ENCODE measurements at places on chromosomes 12 and 14. TPM values are rescaled to one million over a fixed set of nuclear protein-coding genes. Genes with fewer than 3 reads are reported as not detected.

GRCh38 chr14:51382506-51382905, 142.5 kb downstream of the TMX1 start:
- no peak overlapping the region for H3K27ac ChIP-seq
- H3K27me3 ChIP-seq, result no peaks in the 10 kb centered on the region
- no peak overlapping the region for H3K4me3 ChIP-seq
- no peaks in the 10 kb centered on the region for H3K36me3 ChIP-seq

GRCh38 chr14:24713404-24713803, 79.4 kb upstream of the GZMB start:
- no peaks in the 10 kb centered on the region for H3K4me1 ChIP-seq
- peaks cover 2% of the 10 kb centered on the region for H3K27me3 ChIP-seq

GRCh38 chr14:105968291-105968690, 441.9 kb downstream of the TMEM121 start:
- no peak for DNase-seq
- H3K4me1 ChIP-seq, result no peaks in the 10 kb centered on the region
- H3K4me3 ChIP-seq, result no peak overlapping the region
- no peaks in the 10 kb centered on the region for H3K27me3 ChIP-seq
- no peak overlapping the region for H3K27ac ChIP-seq

ADCY4 gene
- polyA plus RNA-seq, result 10.5 TPM

DNA sequence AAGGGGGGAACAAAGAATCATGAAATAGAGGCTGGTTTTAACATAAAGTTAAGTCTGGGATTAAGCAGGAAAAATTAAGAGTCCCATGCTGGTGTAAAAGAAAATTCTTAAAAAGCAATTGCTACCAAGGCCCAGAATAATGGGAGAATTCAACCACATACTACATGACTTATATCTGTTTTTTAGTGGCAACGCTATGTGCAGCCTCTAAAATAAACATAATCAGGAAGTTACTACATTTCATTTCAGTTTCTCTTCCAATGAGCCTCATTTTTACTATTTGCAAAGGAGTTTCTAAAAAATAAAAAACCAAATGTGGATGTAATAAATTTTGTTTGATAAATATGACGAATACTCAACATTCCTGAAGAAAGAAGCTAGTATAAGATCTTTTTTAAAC, 58.1 kb downstream of the CPNE8 start:
- no peaks in the 10 kb centered on the region for H3K36me3 ChIP-seq
- H3K27me3 ChIP-seq, result no peaks in the 10 kb centered on the region
- no peaks in the 10 kb centered on the region for H3K4me1 ChIP-seq
- H3K4me3 ChIP-seq, result no peak overlapping the region
- no peak for DNase-seq
- H3K27ac ChIP-seq, result no peak overlapping the region

DNA sequence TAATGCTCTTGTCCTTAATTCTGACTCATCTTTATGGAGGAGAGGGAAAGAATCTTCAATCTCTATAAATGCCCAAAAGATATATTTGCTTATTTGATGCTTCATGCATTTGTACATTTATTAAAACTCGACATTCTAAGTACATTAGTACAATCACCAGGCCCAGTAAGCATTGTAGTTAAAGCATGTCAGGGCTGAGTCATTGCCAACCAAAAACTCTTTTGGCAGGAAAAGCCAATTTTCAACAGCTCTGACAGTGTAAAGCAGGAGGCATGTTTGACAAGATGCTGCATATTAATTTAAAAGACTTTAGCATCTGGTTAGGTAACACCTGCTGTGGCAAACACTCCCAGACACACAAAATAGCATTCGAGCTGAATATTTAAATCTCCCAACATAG, 290.9 kb downstream of the PPFIA2 start:
- H3K36me3 ChIP-seq, result no peaks in the 10 kb centered on the region
- H3K4me1 ChIP-seq, result no peaks in the 10 kb centered on the region
- no peak for DNase-seq

SLC6A13 gene
- 0.28 TPM for polyA plus RNA-seq

DNA sequence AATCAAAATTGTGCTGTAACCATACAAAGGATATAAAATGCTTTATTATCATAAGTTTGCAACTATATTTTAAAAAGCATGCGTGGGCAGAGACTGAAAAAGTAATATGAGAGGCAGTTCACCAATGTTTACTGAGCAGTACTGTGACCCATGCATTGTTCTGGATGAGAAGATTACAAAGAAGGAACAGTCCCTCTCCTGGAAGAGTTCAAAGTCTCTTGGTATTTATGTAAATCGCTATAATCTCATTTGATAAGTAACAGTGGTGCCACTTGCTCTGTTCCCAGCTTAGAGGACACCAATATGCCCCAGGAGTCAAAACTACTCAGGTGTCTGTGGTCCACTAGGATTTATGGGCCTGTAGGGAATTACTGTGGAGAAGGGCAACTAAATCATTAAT, 2.1 kb upstream of the CMAS start:
- H3K4me3 ChIP-seq, result no peak overlapping the region
- no peaks in the 10 kb centered on the region for H3K36me3 ChIP-seq
- peak overlapping the region; percentile 53 for H3K27ac ChIP-seq
- peaks cover 31% of the 10 kb centered on the region for H3K4me1 ChIP-seq
- no peaks in the 10 kb centered on the region for H3K27me3 ChIP-seq
- DNase-seq, result peak; percentile 47

- no peak for DNase-seq
- no peak overlapping the region for H3K4me3 ChIP-seq
- H3K27ac ChIP-seq, result no peak overlapping the region
Measured at GRCh38 chr12:12590961-12591360, 20.7 kb upstream of the CREBL2 start.

DNA sequence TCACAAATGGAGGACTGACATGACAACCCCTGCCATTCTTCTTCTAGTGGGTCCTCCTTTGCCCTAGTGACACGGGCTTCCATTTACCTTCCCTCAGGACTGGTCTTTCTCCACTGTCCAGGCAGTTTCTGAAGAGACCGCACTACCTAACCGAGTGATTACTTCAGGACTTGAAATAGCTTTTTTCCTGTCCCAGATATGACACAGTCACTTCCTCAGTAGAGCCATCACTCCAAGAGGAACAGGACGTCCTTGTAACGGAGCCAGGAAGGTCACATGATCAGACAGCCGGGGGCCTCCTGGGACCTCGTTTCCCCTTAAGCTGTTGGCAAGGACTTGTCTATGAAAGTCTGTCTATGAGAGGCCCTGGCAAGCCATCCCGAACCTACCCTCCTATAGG, 62.3 kb downstream of the FOS start:
- DNase-seq, result peak; percentile 16
- no peak overlapping the region for H3K27ac ChIP-seq
- no peaks in the 10 kb centered on the region for H3K4me1 ChIP-seq
- H3K4me3 ChIP-seq, result no peak overlapping the region
- peaks cover 3% of the 10 kb centered on the region for H3K27me3 ChIP-seq

DTD2 gene
- polyA plus RNA-seq, result 15.3 TPM

- H3K4me3 ChIP-seq, result no peak overlapping the region
- H3K36me3 ChIP-seq, result peaks cover 4% of the 10 kb centered on the region
- no peaks in the 10 kb centered on the region for H3K4me1 ChIP-seq
- peak; percentile 35 for DNase-seq
- H3K27ac ChIP-seq, result no peak overlapping the region
Measured at GRCh38 chr12:69553628-69554248, 31.5 kb upstream of the CCT2 start.

DENND5B gene
- polyA plus RNA-seq, result 32.3 TPM

RPL36AL gene
- polyA plus RNA-seq, result 319 TPM

ITGA5 gene
- 23.9 TPM for polyA plus RNA-seq

- H3K27me3 ChIP-seq, result no peaks in the 10 kb centered on the region
- no peak overlapping the region for H3K27ac ChIP-seq
- H3K36me3 ChIP-seq, result no peaks in the 10 kb centered on the region
- H3K4me3 ChIP-seq, result no peak overlapping the region
Measured at GRCh38 chr12:51183816-51184215, 10.9 kb upstream of the TFCP2 start.

SLCO1A2 gene
- 0.06 TPM for polyA plus RNA-seq

GRCh38 chr14:40936861-40937260, 669.8 kb upstream of the LRFN5 start:
- H3K4me1 ChIP-seq, result no peaks in the 10 kb centered on the region
- H3K27me3 ChIP-seq, result no peaks in the 10 kb centered on the region
- H3K27ac ChIP-seq, result no peak overlapping the region
- no peaks in the 10 kb centered on the region for H3K36me3 ChIP-seq
- DNase-seq, result no peak
- no peak overlapping the region for H3K4me3 ChIP-seq

DNA sequence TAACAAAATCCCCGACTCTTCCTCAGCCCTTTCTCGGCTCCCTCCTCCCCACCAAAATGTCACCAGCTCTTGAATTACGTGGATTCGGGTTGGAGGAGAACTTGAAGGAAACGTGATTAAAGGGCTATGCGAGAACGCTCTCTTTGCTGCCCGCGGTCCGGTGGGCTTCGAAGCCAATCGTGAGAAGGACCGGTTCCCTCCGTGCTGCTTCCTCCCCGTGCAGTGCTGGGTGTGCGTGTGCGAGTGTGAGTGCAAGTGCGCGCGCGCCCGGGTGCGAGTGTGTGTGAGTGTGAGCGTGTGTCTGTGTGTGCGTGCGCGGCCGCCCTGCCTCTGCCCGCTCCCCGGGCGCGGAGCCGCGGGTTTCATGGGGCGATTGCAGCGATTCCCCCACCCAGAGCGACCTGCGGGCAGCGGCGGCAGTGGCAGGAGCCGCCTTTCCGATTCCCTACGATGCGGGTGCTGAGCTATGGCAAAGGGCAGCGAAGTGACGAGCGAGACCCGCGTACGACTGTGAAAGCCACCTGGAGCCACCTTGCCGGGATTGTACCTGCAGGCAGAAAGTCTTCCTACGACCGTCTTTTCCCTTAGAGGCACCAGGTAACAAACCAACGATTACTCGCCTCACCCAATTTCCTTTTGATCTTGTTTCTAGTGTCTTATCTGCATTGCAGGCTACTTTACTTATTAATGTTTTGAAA, 1.4 kb downstream of the LRFN5 start:
- DNase-seq, result no peak
- peaks cover 72% of the 10 kb centered on the region for H3K27me3 ChIP-seq
- no peaks in the 10 kb centered on the region for H3K36me3 ChIP-seq
- peaks cover 4% of the 10 kb centered on the region for H3K4me1 ChIP-seq
- no peak overlapping the region for H3K27ac ChIP-seq

DNA sequence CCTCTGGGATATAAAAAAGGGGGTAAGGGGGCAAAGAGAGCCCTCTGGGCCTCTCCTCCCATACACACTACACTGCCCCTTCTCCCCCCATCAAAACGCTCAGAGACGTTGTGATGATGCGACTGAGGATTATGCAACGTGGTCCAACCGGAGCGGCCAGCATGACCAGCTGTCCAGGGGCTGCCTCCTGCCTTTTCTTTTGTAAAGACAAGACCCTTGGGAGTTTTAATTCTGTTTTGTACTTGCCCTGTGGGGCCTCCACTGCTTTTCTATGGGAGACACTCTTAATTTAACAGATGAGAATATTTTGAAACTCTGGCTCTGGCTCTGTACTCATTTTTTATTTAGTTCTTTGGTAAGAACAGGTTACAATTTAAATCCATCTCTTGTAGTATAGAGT, 7.2 kb downstream of the MBD6 start:
- peaks cover 95% of the 10 kb centered on the region for H3K36me3 ChIP-seq
- peaks cover 6% of the 10 kb centered on the region for H3K4me1 ChIP-seq
- no peak overlapping the region for H3K27ac ChIP-seq
- no peaks in the 10 kb centered on the region for H3K27me3 ChIP-seq
- H3K4me3 ChIP-seq, result no peak overlapping the region
- no peak for DNase-seq

OR5AU1 gene
- polyA plus RNA-seq, result not detected

- no peaks in the 10 kb centered on the region for H3K27me3 ChIP-seq
- no peak for DNase-seq
- no peaks in the 10 kb centered on the region for H3K36me3 ChIP-seq
- H3K4me3 ChIP-seq, result no peak overlapping the region
Measured at GRCh38 chr12:75913502-75914351, 117.8 kb downstream of the PHLDA1 start.

MUCL1 gene
- not detected for polyA plus RNA-seq

GUCY2C gene
- polyA plus RNA-seq, result 126 TPM

RTN1 gene
- 45.0 TPM for polyA plus RNA-seq

- no peak overlapping the region for H3K27ac ChIP-seq
- no peak for DNase-seq
- no peaks in the 10 kb centered on the region for H3K27me3 ChIP-seq
- no peaks in the 10 kb centered on the region for H3K4me1 ChIP-seq
Measured at GRCh38 chr12:9951026-9951675, 19.0 kb upstream of the CLEC2A start.

DNA sequence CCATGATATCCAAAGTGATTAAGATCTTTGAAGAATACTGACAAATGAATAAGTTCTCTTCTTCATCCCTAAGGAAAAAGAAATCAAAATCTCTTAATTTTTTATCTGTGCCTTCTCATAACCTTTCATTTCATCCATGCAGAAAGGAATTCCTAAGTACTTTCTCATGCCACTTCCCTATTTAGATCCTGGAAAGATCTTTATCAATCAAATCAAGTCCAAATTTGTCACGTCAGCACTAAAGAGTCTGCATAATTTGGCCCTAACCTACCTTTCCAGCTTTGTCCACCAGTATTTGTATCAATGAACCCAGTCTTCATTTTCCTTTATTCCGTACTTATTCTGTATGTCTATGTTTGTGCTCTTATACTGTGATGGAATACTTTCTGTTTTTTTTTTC, 41.2 kb downstream of the VEZT start:
- no peaks in the 10 kb centered on the region for H3K27me3 ChIP-seq
- no peak overlapping the region for H3K4me3 ChIP-seq
- peaks cover 43% of the 10 kb centered on the region for H3K36me3 ChIP-seq

- H3K4me3 ChIP-seq, result peak overlapping the region; percentile 64
- peaks cover 29% of the 10 kb centered on the region for H3K4me1 ChIP-seq
- DNase-seq, result peak; percentile 97
- peaks cover 16% of the 10 kb centered on the region for H3K27me3 ChIP-seq
- peaks cover 12% of the 10 kb centered on the region for H3K36me3 ChIP-seq
- H3K27ac ChIP-seq, result peak overlapping the region; percentile 98
Measured at GRCh38 chr14:104864267-104865080, 594 bp upstream of the CEP170B start.

GRCh38 chr12:94663071-94663470, 12.7 kb upstream of the TMCC3 start:
- no peaks in the 10 kb centered on the region for H3K27me3 ChIP-seq
- H3K27ac ChIP-seq, result no peak overlapping the region
- no peaks in the 10 kb centered on the region for H3K4me1 ChIP-seq
- H3K36me3 ChIP-seq, result no peaks in the 10 kb centered on the region
- DNase-seq, result no peak
- no peak overlapping the region for H3K4me3 ChIP-seq

COL2A1 gene
- 9.0 TPM for polyA plus RNA-seq

OVCH1 gene
- polyA plus RNA-seq, result 0.28 TPM

All from large intestine (tissue), 12 donors.